ENCODE measurements at places on chromosomes 6 and 20.

DNA sequence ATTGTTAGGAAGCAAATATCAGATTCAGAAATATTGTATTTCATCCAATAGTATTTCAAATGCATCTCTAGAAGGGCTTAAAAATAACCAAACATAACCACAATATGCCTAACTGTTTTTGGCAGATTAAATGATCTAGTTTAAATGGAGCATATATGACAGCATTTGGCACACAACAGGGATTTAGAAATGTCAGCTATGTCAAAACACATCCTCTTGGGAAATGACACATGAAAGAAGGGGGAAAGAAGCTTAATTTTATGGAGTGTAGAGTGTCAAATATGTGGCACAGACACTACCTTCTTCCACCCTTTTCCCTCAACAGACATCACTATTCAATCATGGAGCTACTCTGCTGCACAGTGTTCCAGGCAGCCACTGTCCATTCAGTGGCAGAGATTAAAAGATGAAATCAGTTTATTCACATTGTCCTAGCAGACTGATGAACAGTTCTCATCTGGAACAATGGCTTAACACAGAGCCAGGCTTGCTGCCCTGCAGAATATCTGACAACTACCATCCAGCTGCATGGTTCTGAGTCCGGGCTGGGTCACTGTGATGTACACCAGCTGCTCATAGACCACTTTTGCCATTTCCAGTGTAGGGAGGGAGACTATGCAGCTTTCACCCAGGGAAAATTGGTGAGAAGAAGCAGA lies 349.8 kb downstream of the DHX35 start:
- no peak for DNase-seq

- DNase-seq = no peak
Observed at GRCh38 chr6:162119341-162119740, 608.2 kb downstream of the PRKN start.

- DNase-seq = no peak
Observed at GRCh38 chr6:47859175-47859574, 77.3 kb downstream of the OPN5 start.

- DNase-seq = no peak
Observed at GRCh38 chr6:100346828-100347227, 117.9 kb downstream of the SIM1 start.

- DNase-seq = no peak
Observed at GRCh38 chr20:58267389-58268215, 39.1 kb upstream of the ANKRD60 start.

DNA sequence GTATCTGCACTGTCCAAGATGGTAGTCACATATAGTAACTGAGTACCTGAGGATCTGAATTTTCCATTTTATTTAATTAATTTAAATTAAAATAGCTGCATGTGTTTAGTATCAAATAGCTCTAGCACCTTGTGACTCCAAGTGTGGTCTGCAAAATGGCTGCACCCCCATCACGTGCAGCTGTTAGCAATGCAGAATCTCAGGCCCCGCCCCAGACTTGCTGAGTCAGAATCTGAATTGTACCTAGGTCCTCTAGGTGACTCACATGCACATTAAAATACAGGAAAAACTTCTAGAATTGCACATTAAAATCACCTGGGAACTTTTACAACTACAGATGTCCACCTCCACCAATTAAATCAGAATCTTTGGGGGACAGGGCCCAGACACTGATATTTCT lies 19.2 kb upstream of the FAM83C start:
- peak; percentile 27 for DNase-seq

GRCh38 chr6:29019629-29020028 lies 14.5 kb upstream of the ZNF311 start:
- DNase-seq = no peak

- DNase-seq = no peak
Observed at GRCh38 chr6:125913864-125914351, 42.7 kb upstream of the HINT3 start.

DNA sequence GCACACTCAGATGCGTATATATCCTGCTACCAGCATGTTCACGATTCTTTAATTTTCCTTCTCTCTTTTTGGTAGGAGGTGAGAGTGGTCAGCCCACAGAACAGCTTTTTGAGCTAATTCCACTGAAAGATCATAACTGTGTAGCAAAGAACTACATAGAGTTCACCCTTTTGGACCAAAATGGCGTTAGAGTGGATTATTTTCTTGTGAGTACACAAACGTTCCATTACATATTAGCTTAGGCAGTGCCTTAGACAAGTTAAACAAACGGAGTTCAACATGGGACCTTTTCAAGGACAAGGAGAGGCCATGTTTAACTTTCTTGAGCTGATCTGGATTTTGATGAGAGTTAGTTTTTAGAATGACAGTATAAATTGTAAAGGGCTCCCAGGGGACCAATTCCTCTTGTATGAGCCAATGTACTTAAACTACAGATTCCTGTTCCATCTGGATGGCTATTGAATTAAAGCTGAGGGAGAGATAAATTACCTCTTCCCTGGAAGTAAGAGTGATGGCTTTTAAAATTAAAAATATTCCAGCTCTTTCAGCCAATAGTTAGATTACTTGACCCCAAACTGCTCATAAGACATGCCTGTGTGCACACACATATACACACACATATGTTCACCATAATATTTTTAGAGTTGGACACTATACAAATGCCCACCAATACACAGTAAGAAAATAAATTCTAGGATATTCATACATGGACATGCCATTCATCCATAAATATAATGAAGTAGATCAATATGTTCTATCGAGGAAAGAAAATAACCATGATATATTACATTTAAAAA lies 25.6 kb upstream of the ARMH2 start:
- DNase-seq = no peak

Measured in NCI-H146 (cell line).